ENCODE measurements at places on chromosomes 5 and 9.

DNA sequence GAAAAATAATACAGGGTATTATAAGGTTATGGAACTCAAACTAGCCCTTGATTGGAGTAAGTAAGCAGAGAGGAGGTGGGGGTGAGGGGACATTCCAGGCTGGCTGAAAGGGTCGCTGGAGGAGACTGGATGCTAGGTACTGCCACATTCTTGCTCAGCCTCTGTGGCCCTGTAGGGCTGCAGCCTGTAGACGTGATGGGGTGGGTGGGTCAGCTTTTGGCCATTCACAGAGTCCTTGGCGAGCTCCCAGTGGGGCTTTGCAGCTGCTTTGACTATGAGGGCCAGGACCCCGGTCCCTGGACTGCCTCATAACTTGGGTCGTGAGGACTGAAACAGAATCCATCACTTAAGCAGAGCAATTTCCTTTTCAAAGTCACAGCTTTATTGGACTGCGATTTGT, 4.2 kb upstream of the GDNF start:
- DNase-seq: no peak

- DNase-seq: no peak
These were observed 2.0 kb downstream of the ASPN start for GRCh38 chr9:92480291-92480771.

- no peak for DNase-seq
These were observed 294.0 kb upstream of the EFNA5 start for GRCh38 chr5:107964722-107965121.

DNA sequence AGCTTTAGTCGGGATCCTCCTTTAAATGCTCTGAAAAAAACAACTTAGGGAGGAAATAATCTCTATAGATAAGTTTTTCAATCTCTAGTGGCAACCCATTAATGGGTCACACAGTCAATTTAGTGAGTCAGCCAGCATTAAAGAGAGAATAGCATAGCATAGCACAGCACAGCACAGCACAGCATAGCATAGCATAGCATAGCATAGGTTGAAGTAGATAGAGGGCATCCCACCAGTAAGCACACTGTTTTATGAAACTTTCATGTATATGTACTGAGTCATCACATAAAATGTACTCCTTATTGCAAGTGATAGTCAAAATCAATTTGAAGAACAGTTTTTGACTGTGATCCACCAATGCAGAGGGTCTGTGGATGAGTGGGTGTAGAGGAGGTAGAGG, 522.9 kb downstream of the CCDC171 start:
- DNase-seq: no peak

DNA sequence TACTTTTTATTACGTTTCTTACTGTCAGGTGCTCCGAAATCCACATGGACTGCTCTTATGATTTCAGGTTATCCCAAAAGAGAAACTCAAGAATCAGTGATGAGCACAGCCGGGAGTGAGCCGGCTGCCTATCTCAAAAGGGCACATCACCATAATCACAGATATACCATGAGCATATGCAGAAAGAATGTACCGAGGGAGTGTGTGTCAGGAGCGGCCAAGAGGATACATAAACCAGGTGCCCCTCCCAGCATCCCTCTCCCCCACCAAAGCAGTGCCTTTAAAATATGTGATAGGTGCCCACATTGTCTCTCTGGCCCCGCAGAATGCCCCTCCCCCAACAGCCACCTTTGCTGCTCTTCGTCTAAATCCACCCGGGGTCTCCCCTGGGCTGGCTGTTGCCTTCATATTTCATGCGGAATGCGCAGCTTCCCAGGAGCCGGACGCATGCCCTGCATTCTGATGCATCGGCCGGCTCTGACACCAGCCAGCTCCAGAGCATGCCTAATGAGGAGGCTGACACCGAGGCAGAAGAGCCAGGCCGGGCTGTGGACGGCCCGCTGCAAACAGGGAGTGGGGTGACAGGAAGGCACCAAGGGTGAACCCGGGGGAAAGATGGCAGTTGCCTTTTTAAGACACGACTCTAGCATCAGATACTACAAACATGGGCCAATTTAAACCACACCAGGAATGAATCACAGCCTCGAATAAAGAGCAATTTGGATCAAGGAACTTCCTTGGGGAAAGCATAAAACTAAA, 652.3 kb downstream of the BNC2 start:
- DNase-seq: no peak

GRCh38 chr5:97628031-97628430, 445.0 kb upstream of the RIOK2 start:
- no peak for DNase-seq

GRCh38 chr5:178199581-178200434, 4.5 kb upstream of the HNRNPAB start:
- no peak for DNase-seq

GRCh38 chr5:58060996-58061395, 398.9 kb downstream of the PLK2 start:
- DNase-seq: no peak

GRCh38 chr5:8897316-8897715, 648.6 kb downstream of the SEMA5A start:
- DNase-seq: no peak

GRCh38 chr5:108481355-108481931, 99.5 kb upstream of the FBXL17 start:
- no peak for DNase-seq

DNA sequence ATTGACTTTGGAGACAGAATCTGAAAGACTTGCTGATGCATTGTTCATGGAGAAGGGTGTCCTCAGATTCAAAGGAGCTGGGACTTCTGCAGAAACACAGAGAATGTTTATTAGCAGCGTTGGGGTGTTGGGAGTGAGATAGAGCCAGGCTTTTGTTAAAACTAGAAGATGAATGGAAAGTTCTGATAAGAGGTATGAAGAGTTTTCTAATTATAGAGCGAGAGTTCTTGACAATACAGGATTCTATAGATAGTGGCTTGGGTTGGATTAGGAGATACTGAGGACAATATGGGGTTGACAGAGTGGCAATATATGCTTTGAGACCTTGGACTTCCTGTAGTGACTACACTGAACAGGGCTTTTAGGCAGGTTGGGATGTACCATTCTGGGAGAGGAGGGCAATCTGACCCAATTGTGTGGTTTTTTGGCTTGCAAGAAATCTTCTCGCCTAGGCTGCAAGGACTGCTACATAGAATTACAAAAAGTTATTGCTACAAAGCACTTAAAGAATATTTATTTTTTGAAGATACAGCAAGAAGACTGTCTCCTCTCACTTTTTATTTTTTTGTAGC, 83.1 kb downstream of the FER start:
- DNase-seq: no peak

- no peak for DNase-seq
These were observed 95.7 kb downstream of the LHFPL2 start for GRCh38 chr5:78552729-78553342.

- DNase-seq: no peak
These were observed 360.1 kb upstream of the PANK3 start for GRCh38 chr5:168939156-168939800.

DNA sequence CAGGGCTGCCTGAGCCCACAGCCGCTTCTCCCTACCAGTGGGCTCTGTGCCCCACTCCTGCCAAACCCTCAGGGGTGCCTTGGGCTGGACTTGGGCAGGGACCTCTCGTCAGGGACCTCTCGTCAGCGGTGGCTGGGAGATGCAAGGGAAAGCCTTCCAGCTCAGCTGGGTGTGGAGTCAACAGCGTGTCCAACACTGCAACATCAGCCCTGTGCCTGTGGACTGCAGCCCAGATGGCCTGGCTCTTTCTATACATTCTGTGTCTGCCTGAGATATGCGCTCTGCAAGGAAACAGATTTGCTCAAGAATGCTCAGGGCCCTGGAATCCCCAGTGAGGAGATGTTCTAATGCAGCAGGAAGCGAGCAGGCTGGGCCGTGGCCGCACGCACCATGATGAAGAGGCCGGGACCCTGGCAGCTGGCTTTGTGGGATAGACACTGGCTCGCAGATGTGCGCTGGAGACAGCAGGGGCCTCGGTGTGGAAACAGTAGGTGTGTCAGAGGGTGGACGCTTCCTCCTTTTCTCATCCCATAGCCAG, 85.0 kb upstream of the COL5A1 start:
- DNase-seq: no peak

- no peak for DNase-seq
These were observed 11.3 kb downstream of the MYOZ3 start for GRCh38 chr5:150672237-150672883.

GRCh38 chr5:159965031-159965837, 43.7 kb upstream of the TTC1 start:
- DNase-seq: no peak

- DNase-seq: no peak
These were observed 43.8 kb downstream of the PRR16 start for GRCh38 chr5:120507800-120508463.
